ENCODE measurements at places on chromosomes 6 and 20. TPM values are rescaled to one million over a fixed set of nuclear protein-coding genes. Genes with fewer than 3 reads are reported as not detected.

GRCh38 chr6:63731930-63732329 lies 96.3 kb downstream of the PHF3 start:
- DNase-seq, result no peak

Gene CD93
- 0.16 TPM for total RNA-seq

DNA sequence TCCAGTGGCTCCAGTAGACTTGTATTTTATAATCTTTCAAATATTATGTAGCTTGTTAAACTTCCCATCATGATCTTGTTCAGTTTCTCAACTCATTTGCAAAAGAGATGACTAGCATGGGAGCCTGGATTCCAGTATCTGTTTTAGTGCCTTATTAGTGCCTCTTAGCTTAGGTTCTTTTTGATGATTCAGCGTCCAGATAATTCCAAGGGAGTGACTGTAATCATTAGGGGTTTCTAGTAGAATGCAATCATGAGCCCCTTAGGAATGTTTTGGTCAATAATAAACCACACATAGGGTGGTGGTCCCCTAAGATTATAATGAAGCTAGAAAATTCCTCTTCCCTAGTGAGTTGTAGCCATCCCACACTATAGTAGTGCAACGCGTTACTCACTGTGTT lies 7.0 kb downstream of the CD2AP start:
- DNase-seq, result no peak

DNA sequence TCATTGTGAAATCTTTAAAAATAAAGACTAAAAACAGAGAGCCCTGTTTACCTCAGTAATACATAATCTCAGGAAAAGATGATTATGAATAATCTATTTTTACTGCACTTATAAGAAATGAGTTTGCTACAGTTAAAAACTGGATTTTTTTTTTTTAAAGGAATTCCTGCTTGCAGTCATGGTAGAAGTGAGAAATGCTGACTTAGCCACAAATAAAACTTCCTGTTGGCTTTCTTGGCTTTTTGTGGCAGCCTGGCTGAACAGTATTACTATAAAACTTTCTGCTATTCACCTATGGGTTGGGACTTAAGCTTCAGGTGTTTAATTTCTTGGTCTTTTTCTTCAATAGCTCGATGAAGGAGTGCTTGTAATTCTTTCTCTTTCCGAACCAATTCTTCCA lies 12.0 kb upstream of the MAP7 start:
- no peak for DNase-seq

- DNase-seq, result no peak
These were observed 36.1 kb upstream of the NOL4L start for GRCh38 chr20:32621071-32621890.

DNA sequence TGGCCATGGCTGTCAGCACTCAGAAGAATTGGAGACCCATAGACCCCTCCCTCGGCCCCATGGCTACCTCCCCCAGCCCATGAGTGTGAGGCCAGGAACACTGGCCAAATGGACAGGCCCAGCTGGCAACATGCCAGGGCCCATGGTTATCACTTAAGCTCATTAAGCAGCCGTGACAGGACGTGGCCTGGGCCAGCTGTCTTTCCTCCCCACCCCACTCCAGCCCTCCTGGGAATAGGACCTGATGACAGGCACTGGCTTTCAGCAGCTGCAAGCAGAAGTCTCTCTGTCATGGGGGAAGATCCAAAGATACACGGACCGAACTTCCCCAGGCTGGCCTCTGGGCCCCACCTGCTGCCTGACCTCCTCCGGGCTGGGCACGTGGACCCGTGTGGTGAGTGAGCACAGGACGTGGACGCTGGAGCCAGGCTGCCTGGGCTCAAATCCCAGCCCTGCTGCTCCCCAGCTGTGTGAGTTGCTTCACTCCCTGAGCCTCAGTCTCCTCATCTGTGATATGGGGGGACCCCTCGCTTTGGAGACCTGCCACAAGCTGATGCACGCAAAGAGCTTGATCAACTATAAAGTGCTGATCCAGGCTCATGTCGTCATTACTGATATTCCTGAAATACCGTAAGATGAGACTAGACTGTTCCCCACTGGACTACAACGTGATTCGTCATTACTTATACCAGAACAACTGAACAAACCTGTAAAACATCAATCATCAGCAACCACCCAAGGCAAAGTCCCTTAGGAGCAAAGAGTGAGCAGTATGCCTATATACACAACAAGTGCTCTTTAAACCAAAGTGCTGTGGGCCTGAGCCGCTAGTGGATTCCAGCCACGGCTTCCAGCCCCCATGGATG lies 22.0 kb upstream of the VSTM2L start:
- no peak for DNase-seq

GRCh38 chr20:12166053-12166717 lies 248.5 kb downstream of the BTBD3 start:
- DNase-seq, result no peak

Gene RNF39
- total RNA-seq, result not detected

DNA sequence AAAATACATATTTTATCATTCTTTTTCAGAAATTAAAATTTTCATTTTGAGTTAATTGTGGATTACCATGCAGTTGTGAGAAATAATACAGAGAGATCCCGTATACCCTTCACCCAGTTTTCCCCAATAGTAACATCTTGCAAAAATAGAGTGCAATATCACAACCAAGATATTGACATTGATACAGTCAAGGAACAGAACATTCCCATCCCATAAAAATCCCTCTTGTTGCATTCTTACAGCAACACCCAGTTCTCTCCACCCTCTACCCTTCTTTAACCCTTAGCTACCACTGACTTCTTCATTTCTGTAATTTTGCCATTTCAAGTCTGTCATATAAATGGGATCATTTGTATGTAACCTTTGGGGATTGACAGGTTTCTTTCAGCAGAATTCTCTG lies 6.9 kb upstream of the AKAP12 start:
- no peak for DNase-seq

DNA sequence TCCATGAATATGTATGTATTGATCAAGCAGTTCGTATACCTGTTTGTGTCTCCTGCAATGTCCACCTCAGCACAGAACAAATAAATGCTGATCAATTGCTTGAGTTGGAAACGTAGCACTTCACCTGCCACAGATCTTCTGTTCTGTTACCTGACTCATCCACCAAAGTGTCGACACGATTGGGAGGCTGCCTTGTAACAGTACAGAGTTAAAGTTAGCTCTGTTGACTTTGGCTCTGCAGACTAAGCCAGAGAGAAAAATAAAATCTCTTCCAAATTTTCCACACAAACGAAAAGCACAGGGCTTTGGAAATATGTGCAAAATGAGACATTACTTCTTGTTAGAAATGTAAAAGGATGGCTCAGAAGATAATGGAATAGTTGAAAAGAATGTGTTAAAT lies 245.4 kb downstream of the NRN1 start:
- no peak for DNase-seq

Gene FNDC11
- total RNA-seq, result 0.50 TPM

Gene GINS1
- total RNA-seq, result 0.28 TPM

- no peak for DNase-seq
These were observed 29.2 kb downstream of the RSPH3 start for GRCh38 chr6:158970640-158971275.

Gene HLA-DOB
- 12.8 TPM for total RNA-seq

Gene MRAP2
- total RNA-seq, result not detected

Gene THBS2
- not detected for total RNA-seq

Gene C20orf144
- total RNA-seq, result 0.25 TPM

Gene B3GAT2
- total RNA-seq, result not detected

GRCh38 chr20:2804852-2805688 lies 4.6 kb upstream of the CPXM1 start:
- no peak for DNase-seq

DNA sequence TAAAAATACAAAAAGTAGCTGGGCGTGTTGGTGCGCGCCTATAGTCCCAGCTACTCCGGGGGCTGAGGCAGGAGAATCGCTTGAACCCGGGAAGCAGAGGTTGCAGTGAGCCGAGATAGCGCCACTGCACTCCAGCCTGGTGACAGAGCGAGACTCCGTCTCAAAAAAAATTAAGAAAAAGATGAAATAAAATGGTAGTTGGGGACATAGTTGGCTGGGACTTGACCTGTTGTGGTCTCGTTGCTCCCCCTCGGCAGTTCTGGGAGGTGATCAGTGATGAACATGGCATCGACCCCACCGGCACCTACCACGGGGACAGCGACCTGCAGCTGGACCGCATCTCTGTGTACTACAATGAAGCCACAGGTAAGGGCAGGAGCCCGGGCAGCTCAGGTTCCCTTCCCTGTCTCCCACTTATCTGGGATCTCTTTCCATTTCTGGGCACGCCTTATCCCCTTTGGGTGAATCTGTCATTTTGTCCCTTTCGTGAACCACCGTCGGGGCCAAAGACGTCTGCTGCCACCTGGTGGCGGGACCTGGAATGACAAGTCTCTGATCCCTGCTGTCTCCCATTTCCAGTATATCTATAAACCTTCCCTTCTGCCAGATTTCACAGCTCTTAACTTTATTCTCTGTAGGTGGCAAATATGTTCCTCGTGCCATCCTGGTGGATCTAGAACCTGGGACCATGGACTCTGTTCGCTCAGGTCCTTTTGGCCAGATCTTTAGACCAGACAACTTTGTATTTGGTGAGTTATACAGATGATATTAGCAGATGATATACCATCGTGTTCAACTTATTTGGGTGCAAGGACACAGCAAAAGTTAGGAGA lies 2.3 kb downstream of the TUBB start:
- peak; percentile 87 for DNase-seq

Gene CST2
- total RNA-seq, result not detected

- no peak for DNase-seq
These were observed 37.2 kb upstream of the TSPYL1 start for GRCh38 chr6:116316772-116317467.

DNA sequence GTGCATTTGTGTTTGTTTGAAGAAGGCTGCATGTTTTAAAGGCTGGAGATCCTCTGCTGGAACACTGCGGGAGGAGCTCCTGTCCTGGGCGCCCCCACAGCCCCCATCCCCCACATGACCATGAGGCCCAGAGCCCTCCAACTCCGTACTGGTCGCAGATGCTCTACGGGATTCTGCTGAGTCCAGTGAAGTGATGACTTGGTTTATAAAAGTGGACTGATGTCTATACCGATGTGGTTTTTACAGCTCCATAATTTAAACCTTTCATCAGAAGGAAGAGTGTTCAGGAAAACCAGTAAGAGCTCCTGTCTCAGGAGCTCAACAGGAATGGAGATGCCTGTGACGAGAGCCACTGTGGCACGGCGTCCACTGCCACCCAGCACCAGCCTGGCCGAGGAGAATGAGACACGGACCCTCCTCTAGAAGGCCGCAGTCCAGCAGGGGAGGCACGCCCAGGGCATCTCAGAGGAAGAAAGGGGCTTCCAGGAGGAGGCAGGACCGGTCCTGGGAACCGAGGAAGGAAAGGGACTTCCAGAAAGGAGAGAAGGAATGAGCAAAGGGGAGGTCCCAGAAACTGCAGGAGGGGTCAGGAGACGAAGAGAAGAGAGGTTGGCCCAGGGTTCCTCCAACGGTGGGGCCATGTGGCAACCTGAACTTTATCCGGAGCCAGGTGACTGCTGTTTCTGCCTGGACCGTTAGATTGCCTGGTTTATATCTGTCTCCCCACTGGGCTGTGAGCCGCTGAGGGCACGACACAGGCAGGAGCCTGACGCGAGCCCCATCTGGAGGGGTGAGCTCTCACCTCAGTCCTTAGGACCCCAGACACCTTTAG lies 26.9 kb downstream of the BFSP1 start:
- DNase-seq, result peak; percentile 58

Gene PDYN
- total RNA-seq, result not detected

- DNase-seq, result no peak
These were observed 12.2 kb upstream of the AKIRIN2 start for GRCh38 chr6:87714093-87714842.

Gene MLIP
- not detected for total RNA-seq

Gene CPNE5
- 0.33 TPM for total RNA-seq

DNA sequence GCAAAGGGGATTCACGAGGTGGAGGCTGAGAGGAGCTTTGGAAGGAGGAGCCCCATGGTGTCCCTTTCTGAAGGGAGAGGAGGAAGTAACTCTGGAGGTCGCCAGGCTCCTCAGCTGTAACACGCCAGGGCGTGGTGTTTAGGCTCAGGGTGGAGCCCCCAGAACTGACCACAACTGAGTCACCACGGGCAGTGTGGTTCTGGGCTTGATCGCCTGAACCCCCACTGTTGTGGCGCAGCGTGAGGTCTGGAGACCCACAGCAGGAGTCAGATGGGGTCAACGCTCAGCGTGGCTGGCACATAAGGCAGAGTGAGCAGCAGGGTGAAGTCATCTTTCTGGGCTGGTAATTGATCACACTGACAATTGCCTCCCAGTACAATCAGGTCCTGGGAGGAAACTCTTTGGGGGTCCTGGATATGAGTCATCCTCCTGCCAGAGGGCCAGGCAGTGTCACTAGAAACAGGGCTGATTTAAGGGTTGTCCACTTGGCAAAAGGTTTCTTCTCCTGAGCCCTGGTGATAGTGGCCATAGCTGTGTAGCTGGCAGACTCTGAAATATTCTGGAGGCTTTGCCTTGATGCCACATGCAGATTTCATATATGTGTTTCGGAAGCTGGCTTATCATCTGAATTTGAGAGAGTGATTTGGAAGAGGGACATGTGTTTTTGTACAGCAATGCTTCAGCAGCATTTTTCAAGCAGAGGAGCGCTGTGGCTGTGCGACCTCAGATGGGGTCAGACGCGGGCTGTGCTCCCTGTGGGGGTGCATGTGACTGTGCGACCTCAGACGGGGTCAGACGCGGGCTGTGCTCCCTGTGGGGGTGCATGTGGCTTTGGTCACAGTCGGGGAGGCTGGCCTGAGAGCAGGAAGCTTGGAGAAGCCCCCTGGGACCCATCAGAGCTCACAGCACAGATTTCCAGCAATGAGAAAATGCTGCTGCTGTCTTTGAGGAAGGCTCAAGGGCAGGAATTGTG lies 50.0 kb downstream of the SYNJ2 start:
- DNase-seq, result peak; percentile 65
